OCI-LY7 (cell line): ENCODE measurements at places on chromosomes 3 and 15.

GRCh38 chr3:189588070-189588469 lies 43.1 kb upstream of the TP63 start:
- no peak for DNase-seq

- no peak for DNase-seq
Measured at GRCh38 chr15:36896949-36897348, 203.4 kb downstream of the MEIS2 start.

- no peak for DNase-seq
Measured at GRCh38 chr15:56893364-56893678, 25.1 kb upstream of the TCF12 start.

DNA sequence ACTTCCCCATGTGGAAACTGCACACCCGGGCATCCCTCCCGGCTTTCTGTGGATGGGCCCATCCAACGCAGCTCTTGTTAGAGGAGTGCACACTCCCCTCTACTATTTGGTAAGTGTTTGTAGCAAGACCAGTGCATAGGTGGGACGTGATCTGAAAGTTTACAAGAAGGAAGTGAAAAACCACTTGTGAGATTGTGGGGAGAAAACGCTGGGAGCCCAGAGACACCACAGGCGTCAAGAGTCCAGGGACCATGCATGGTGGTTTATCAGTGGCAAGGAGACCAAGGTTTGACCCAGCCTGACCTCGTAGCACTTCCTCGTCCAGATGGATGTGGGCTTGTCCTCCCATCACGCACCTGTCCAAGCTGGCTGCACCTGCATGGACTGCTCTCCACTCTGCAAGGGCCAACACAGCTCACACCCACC lies 51.6 kb downstream of the ATP10A start:
- peak; percentile 53 for DNase-seq

DNA sequence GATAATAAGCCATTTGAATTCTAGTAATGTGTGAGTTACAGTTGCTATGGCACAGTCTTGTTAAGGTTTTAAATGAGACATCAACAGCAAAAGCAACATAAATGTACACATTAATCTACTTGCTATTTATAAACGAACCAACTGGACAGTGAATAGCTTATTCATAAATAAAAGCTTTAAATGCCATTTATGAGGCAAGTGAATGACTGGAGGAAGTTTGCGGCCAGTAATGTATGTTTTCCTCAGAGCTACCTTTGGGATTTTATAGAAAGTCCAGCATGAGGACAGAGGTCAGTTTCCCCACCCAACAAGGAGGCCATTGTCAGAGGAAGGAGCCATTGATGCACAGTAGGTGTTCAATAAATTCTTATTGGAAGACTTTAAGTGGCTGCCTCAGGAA lies 48.0 kb upstream of the PXYLP1 start:
- no peak for DNase-seq

- no peak for DNase-seq
Measured at GRCh38 chr3:40848421-40848820, 323.7 kb downstream of the ZNF621 start.

DNA sequence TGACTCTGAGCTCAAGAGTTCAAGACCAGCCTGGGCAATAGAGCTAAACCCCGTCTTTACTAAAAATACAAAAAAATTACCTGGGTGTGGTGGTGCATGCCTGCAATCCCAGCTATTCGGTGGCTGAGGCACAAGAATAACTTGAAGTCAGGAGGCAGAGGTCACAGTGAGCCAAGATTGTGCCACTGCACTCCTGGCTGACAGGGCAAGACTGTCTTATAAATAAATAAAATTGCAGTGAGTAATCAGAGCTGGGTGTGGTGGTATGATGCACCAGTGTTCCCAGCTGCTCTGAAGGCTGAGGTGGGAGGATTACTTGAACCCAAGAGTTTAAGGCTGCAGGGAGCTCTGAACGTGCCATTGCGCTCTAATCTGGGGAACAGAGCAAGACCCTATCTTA lies 55.9 kb upstream of the GCNT3 start:
- no peak for DNase-seq

DNA sequence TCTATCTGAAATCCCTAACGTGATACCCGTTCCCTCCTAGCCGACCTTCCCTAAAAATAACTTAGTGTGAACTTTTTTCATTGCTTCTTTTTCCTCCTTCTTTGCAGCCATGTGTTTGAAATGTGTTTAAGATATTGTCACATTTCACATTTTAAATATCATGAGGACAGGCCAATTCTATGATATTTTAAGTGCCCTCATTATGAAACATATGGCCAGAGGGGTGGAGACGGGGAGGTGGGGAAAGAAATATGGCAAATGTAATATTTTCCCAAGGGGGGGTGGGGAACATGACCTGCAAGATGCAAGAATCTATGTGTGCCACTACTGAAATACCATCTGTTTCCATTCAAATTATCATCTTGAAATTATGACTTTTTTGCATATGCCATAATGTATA lies 1039.2 kb downstream of the AGBL1 start:
- no peak for DNase-seq

DNA sequence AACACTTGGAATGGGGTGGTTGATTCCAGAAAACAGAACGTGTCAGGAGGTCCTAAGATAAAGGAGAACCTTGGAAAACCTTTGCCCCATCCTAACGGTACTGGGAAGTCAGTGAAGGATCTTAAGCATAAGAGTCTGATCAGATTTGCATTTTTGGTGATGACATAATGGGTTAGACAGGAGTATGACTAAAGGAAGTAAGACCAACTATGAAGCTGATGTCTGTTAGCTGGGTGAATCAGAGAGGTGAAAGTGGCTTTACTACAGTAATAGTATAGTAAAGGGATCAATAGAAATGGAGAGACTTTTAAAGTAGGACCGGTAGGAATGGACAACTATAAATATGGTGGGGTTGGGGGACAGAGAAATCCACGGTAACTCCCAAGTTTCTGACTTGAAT lies 12.6 kb downstream of the GTF2A2 start:
- DNase-seq, result no peak

GRCh38 chr3:13566453-13566748 lies 17.5 kb downstream of the FBLN2 start:
- DNase-seq, result no peak

GRCh38 chr3:189985948-189986347 lies 134.7 kb downstream of the P3H2 start:
- DNase-seq, result no peak

DNA sequence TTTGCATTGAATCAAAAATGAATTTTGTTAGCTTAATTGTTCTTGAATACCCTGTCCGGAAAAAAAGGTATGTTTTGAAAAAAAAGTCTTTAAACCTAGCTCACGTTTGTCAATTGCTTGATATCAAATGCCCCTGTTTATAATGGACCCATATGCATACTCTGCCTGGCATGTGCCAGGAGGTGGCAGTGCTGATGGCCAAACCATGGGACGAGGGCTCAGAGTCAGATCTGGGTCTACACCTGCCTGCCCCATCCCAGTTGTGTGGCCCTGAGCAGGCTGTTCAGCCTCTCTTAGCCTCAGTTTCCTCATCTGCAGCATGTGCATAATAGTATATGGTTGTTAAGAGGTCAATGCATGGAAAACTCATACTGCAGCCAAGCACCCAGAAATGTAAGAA lies 38.8 kb downstream of the PRKCD start:
- DNase-seq, result no peak

DNA sequence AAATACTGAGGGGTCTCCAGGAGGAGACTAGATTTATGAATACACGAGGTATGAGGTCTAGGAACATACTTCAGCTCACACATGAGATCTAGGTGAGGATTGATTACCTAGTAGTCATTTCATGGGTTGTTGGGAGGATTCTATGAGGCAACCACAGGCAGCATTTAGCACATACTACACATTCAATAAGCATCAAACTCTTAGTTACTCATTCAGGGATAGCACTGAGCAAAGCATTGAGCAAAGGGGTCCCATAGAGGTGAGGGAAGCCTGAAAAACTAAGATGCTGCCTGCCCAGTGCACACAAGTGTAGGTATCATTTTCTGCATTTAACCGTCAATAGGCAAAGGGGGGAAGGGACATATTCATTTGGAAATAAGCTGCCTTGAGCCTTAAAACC lies 4.5 kb downstream of the CCR5 start:
- DNase-seq, result no peak

DNA sequence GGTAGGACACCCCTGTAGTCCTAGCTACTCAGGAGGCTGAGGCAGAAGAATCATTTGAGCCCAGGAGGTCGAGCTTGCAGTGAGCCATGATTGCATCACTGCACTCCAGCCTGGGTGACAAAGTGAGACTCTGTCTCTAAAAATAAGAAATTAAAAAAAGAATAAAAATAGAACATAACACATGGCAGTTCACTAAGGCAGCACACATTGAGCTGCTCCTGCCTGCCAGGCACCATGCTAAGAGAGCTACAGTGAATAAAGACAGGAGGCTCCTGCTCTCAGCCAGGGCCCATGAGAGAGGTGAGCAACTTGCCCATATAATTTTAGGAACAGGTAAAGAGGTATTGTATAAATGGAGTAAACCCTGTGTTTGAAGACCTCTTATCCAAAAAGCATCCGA lies 54.3 kb downstream of the EBLN2 start:
- no peak for DNase-seq

GRCh38 chr15:52052066-52052935 lies 33.3 kb downstream of the MAPK6 start:
- no peak for DNase-seq

DNA sequence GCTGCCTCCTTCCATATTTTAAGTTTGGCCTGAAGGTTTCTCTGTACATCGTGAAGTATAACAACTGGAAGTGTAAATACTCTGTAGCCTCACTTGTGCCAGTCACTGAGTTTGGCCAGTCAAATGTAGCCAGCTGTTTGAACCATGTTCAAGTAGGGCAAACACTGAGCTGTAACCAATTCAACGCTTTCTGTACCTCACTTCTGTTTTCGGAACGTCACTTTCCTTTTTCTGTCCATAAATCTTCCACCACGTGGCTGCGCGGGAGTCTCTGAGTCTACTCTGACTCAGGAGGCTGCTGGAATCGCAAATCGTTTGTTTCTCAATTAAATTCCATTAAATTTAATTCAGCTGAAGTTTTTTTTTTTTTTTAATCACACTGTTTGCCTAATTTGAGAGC lies 88.8 kb upstream of the RARB start:
- no peak for DNase-seq

DNA sequence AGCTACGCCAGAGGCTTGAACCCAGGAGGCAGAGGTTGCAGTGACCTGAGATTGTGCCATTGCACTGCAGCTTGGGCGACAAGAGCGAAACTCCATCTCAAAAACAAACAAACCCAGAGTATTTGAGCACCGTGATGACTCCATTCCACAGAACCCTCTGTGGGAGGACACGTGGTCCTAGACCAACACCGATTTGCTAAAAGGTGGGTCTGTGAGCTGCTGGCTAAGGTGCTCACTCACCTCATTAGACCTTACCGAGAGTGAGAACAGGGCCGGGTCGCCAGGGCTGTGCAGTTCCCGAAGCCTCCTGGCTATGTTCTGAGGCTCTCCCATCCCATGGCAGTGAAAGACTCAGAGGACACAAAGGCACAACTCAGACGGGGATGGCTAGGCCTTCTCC lies 17.9 kb downstream of the ABHD2 start:
- DNase-seq, result no peak

- DNase-seq, result no peak
Measured at GRCh38 chr3:4043867-4044575, 244.8 kb downstream of the LRRN1 start.

- DNase-seq, result peak; percentile 3
Measured at GRCh38 chr15:45087513-45087912, 26.5 kb downstream of the DUOX2 start.

DNA sequence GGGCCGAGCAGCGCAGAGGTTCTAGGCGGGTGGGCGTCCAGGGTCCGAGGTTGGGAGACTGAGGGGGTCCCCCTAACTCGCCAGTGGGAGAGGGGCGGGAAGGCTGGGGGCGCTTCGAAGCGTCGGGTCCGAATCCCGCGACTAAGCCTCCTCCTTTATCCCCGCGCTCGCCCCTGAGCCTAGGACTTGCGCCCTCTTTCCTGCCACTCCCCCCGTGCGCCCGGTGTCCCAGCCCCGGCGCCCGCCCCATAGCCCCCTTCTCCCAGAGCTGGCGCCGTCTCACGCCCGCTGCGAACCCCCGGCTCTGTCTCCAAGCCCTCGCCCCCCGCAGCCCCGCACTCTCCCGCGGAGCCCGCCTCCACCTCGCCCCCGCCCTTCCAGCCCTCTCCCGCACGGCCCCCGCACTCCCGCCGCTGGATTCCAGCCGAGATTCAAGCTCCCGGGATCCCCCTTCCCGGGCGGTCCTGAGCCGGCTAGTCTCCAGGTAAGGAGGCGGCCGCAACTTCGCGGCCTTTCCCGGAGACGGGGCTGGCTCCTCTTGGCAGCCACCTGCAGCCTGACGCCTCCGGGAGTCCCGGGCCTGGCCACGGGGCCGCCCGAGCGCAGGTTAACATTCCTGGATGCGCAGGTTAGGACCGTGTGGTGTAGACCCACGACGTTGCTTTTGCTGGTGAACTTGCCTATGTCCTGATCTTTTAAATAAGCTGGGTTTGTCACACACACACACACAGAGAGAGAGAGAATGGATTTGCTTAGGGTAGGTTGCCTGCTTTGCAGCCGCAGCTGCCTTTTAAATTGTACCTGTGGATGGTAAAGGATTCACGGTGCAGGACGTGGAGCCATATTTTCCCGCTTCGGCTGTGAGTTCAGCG lies 563 bp downstream of the PXYLP1 start:
- no peak for DNase-seq

- no peak for DNase-seq
Measured at GRCh38 chr3:144402430-144402829, 430.8 kb downstream of the DIPK2A start.

DNA sequence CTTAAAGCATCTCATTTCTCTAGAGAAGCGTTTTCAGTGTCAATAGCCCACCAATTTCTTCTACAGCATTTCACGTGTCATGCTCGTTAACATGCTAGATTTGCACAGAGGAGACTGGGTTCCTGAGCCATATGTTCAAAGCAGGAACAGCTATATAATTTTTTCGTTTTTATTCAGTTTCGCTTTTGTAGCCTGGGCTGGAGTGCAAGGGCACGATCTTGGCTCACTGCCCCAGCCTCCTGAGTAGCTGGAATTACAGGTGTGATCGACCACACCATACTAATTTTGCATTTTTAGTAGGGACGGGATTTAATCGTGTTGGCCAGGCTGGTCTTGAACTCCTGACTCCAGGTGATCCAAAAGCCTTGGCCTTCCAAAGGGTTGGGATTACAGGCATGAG lies 6.6 kb upstream of the SLMAP start:
- DNase-seq, result no peak
